ENCODE measurements at places on chromosomes 7 and 10.
A peak's percentile ranks its signal among the peaks of the same experiment; 100 is the strongest.

DNA sequence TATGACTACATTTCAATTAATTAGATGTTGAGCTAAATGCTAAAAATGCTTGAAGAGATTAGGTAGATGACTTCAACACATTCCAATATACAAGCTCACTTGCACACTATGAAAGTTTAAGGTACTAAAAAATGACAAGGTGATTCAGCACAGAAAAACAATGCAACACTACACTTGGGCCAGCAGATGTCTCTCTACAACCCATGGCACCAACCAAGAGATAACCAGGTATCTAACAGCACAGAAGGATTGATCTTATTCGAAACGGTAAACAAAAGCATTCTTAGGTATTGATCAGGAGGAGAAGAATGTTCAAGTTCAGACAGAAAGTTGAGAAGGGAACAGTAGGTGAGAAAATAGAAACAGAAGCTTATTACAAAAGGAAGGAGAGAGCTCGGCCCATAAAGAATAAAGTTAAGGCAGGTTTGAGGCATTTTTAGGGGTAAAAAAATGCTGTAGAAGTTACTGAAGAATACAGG, 248.2 kb upstream of the KLF14 start:
- DNase-seq = no peak

DNA sequence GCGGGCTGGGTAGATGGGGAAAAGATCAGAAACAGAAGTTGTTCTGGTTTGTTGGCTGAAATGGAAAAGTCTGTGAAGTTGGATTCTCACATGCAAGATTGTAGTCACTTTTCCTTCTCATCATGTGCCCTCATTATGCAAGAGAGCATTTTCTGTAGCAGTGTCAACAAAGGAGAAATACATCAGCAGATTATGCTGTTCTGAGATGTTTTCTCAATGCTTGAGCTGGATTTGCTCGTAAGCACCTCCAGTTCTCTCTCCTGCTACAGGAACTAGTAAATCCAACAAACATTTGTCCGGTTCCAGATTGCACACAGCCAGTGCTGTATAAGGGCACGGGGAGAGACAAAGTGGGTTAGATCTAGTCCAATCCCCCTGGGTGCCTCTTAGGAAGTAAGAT, 90.0 kb downstream of the GATA3 start:
- DNase-seq = no peak

DNA sequence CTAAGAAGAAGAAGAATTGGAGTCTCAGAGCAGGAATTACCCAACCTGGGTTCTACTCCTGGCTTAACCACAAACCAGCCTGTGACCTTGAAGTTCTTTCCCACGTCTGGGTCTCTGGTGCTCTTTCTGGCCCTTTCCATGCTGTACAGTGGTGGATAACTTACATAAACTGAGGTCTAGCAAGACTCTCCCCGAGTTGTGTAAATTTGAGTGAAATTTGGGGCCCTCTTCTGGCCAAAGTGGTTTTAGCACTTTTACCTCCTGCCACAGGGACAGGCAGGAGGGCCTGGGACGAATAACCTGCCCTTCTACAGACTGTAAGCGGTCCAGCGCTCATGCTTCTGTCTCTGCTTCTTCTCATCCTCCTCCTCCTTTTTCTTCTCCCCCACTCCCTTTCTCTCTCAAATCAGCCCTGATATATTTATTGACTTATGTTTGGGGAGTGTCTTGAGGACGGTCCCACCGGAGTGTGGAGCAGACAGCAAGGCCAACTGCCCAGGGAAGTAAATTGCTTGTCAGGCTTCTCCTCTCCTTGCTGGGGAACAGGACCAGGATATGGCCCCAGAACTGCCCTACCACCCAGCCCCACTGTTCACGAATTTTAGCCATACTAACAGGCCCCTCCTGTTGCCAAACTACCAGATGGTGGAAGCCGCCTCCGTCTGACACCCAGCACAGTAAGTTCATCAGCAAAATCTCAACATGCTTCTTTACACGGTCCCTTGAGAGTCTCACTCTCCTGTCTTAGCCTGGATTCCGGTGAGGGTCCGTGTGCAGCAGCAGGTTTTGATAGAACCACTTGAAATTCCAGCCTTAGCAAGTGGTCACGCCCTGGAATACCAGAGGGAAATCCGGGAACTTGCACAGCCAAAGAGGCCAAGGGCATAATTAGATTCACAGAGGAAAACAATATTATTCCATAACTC, 4.0 kb upstream of the SH3PXD2A start:
- peak; percentile 21 for DNase-seq

- DNase-seq = no peak
These were observed 44.9 kb upstream of the UCN3 start for GRCh38 chr10:5319863-5320262.

DNA sequence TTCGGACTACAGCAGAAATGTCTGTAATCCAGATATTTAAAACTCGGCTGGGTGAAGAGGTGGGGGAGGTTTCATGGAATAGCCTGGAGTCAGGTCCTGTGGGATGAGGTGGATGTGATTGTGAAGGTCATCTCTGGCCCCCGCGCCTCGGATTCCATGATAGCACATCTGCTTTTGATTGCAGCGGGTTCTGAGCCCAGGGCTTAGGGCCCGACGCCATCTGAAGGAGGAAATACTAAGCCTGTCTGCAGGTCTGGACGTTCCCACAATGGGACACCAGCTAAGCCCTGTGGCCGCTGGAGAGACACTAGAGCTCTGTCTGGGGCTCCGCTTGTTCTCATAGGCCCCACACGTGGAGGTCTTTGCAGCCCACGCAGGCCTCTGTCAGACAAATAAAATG, 328.7 kb downstream of the CXCL12 start:
- no peak for DNase-seq

GRCh38 chr7:78099715-78100394, 301.3 kb downstream of the PHTF2 start:
- DNase-seq = no peak

DNA sequence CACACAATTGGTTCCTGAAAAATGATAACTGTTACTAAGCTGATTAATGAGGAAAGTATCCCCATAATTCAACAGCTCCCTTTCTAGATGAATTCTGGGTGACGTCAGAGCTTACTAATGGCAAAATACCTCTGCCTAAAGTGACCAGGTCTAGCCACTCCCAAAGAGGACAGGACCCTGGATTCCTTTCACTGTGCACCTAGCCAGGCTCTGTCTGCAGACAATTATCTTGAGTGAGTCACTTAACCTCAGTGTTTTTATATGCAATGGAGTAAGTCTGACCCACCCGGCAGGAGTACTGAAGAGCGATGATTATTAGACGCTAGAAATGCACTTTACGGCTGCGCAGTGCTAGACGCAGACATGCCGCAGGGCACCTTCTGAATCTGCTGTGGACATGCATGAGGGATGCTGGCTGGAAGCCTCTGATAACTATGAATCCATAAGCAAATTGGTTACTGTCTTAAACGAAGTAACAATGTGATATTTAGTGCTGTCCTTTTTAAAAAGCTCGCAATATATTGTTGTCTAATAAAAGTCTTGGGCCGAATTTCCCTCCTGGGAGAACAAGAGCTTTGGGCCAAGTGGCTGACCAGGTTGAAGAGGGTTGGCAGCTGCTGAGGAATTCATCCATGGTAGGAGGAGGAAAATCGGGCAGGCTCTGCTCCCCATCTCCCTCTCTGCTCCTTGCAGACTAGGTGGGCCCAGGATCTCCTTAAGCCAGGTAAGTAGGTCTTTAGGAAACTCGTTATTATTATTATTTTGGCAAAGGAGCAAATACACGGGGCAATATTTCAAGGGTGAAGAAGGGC, 4.6 kb upstream of the INPP5A start:
- no peak for DNase-seq

- DNase-seq = peak; percentile 11
These were observed 65.1 kb upstream of the MPP7 start for GRCh38 chr10:28367929-28368484.
